ENCODE measurements at places on chromosomes 7 and 10. TPM values are rescaled to one million over a fixed set of nuclear protein-coding genes. Genes with fewer than 3 reads are reported as not detected.

- DNase-seq, result no peak
Measured at GRCh38 chr10:119872610-119872859, at the start of gene MCMBP. Gene MCMBP, minus strand, starts transcription at chr10:119872843. Its CDS starts 259 bp downstream, at chr10:119872584.

DNA sequence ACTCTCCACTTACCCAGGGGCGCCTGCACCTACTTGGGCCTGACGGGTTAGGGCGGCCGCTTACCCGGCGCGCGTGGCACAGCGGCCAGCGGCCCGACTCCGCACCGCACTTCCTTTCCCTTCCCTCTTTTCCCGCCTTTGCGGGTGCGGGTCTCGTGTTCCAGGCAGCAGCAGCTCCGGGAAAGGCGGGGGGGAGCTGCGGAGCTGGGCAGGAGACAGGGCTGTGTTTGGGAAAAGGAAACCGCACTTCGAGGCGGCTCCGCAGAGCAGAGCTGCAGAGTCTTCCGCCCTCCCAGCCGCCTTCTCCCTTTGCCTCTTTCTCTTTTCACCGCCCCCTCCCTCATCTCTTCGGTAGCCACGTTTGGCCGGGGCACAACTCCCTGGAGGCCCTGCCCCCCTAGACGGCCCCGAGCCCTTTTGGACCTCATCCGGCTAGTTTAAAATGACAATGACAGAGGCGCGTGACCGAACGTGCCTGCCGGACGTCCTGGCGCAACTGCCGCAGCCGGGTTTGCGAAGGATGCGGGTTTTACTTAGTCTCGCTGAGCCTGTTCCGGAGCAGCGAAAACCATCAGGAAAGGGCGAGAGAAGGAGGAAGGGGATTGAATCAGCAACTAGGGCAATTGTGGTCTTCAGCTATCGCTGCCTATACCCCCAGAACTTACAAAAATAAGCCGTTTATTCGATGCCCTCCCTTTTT, 7.9 kb upstream of the PAX2 start:
- no peak for DNase-seq

DNA sequence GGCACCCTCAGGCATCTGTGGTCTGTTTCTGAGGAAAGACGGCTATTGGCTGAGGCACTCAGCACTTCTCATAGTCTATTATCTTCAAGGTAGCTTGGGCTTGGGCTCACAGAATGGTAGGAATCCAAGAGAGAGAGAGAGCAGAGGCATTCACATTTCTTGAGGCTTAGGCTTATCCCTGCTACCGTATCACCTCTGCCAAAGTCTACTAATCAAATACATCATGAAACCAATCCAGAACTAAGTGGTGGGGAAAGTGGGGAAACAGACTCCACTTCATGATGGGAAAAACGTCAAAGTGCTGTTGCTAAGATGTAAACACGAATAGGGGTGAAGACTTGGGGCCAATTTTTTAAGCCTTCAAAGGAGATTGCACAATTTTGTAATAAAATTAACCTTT, 271.1 kb upstream of the SEMA3D start:
- no peak for DNase-seq

- no peak for DNase-seq
Measured at GRCh38 chr10:48735836-48736390, 51.2 kb downstream of the WDFY4 start.

DNA sequence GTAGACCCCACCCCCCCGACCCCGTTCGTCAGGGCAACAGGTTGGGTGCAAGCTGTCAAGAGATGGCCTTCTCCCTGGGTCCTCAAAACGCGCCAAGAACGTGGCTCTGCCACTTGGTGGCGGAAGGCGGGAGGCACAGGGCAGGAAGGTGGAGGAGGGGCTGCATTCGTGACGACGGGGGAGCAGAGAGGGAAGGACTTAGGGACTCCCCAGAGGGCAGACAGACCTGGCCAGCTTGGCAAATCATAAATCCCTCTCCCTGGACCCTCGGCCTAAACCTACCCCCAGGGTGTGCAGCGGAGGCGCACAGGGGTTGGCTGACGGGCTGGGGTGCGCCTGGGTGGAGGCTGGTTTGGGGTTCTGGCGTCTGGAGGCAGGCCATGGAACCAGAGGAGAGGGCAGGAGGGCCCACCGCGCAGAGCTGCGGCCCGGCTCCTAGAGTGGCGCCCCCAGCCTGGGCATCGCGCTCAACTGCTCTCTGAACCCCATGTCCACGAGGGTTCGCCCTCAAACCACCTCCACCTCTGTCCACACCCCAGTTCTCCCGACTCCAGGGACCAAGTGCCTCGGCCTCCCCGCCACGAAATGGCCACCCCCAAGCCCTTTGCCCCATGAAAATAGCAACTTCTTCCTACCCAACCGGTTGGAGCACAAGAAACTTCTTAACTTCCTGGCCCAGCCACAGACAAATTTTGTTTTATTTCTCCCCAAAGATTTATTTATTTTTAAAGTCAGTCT, 10.8 kb upstream of the GATA3 start:
- DNase-seq, result no peak

- no peak for DNase-seq
Measured at GRCh38 chr10:122468926-122469781, 7.8 kb downstream of the HTRA1 start.

DNA sequence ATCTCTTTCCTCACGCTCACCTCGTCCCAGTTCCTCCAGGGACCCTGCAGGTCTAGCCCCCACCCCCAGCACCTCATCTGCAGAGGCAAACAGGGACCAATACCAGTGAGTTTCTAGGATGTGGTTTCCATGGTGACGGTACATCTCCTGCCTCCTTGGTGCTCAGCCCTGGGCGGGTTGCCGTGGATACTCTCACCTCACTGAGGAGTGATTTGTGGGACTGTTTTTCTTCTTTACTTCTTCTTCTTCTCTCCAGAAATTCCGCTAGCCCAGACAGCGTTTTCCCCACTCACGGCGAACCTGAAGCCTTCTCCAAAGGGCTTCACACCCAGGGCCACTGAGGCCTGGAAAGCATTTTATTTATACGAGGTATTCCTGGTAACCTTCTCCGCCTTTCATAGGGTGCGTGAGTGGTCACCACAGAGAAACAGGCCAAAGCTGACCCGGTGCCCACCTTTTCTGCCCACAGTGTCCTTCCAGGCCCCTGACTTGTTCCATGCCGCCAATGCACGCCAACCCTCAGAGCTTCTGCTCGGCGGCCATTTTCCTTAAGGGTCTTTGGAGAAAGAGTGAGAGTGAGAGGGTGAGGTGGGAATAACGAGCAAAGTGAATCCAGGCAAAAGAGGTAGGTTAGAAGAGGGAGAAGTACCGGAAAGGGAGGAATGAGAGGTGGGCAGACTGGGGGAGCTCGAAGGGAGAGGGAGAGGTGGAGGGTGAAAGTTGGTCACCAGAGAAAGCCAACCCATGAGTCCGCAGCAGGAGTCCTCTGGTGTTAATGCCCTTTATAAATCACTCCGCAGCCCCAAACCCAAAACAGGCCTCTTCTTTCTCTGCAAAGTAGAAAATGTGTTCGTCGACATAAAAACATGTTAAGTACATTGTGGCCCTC, 15.5 kb downstream of the FAM241B start:
- no peak for DNase-seq

DNA sequence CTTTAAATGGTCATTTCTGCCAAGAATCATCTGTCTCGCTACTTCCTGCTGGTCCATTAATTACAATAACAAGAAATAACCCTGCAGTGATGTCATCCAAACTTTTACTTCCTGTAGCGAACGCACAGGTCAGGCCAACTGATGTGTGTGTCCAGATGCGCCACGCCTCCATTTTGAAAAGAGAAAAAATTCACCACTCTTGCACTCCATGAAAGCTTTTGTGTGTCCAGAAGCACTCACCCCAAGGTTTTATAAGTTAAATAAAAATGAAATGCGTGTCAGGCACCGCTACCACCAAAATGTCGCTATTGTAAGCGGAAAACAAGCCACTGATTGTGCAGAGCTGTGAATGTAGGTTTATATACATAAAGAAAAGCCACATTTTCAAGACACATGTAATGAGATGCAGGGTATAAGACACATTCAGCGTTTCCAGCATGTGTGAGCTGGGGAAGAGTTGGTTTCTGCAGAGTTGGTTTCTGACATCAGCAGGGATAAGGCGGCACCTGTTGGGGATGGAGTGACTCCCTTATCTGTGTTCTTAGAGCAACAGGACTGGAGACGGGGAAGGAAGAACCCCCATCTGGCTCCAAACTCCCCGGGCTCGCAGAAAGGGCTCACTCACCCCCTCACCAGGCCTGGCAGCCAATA, 83.3 kb downstream of the CTBP2 start:
- DNase-seq, result no peak

DNA sequence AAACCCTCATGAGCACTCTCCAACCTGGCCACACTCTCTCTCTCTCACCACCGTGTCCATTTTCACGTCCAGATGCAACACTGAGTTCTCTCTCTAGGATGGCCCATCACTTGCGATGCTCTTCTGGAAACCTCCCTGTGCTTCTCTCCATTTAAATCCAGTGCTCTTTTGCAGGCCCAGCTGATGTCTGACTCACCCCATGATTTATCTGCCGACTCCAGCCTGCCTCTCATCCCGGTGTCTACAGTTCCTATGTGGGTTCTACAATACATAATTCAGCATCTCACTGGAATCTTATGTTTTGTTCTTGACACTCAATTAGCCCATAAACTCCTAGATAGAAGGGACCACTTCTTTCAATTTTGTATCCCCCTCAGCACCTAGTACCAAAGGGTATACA, 5.0 kb downstream of the TPK1 start:
- DNase-seq, result no peak

DNA sequence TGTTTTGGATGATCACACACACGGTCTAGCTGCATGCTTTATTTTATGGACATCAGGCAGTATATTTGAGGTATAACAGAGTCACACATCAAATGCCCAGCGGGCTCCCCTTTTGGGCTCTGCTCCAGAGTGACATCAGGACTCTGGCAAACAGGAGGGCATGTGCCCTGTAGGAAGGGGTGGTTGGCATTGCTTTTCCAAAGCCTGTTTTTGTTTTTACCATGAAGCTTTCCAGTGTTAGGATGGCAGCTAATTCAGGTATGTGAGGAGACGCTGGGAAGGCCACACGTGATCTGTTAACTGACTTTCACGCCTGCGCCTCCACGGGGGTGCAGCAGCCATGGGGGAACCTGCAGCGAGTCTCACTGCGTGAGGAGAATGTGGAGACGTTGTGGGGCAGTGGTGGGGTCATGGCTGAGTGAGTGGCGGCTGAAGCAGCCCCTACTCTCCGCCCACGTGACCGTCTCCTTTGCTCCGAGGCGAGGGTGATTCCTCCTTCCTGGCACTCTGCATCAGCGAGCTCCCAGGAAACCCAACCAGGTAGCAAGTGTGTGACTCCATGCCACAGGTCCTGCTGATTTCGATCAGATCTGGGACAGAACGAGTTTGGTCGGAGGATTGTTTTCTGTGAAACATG, 117.7 kb downstream of the ANKRD61 start:
- DNase-seq, result no peak

DNA sequence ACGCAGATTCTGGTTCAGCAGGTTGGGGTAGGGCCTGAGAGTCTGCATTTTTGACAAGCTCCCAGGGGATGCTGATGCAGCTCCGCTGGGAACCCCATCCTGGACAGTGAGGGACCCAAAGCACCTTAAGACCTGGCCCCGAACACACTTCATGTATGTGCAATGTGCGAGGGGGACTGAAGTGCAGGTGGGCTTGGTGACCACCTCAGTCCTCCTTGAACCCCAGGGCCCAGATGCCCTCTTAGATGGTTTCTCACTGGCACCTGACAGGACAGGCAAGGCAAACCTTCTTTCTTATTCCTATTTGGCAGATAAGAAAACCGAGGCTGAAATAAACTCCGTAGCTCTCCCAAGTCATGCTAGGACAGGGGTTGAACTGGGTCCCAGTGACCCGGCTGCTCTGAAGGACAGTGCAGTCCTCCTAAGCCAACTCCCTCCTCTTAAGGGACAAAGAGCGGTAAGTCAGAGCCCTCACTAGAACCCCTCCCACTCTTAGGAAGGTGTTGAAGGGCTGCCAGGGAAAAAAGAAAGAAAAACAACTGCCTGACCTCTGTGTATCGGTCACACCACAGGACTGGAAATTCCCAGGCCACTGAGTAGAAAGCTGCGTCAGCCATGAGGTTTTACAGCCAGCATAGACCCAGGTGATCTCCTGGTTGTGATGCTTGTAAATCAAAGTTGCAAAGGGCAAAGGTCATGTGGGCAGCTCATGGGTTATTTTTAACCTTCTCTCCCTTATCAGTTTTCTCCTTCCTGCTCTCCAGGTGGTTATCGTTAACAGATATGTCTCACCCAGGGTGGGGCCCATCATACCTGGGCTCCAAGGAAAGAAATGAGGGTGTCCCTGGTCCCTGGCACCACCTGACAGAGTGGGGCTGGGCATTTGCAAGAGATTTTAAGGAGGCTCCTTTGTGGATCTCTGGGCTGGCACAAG, 90.9 kb upstream of the SMNDC1 start:
- no peak for DNase-seq

- DNase-seq, result no peak
Measured at GRCh38 chr10:124748166-124748565, 4.0 kb upstream of the FAM53B start.

- no peak for DNase-seq
Measured at GRCh38 chr7:117082647-117083046, 129.3 kb downstream of the ST7 start.

DNA sequence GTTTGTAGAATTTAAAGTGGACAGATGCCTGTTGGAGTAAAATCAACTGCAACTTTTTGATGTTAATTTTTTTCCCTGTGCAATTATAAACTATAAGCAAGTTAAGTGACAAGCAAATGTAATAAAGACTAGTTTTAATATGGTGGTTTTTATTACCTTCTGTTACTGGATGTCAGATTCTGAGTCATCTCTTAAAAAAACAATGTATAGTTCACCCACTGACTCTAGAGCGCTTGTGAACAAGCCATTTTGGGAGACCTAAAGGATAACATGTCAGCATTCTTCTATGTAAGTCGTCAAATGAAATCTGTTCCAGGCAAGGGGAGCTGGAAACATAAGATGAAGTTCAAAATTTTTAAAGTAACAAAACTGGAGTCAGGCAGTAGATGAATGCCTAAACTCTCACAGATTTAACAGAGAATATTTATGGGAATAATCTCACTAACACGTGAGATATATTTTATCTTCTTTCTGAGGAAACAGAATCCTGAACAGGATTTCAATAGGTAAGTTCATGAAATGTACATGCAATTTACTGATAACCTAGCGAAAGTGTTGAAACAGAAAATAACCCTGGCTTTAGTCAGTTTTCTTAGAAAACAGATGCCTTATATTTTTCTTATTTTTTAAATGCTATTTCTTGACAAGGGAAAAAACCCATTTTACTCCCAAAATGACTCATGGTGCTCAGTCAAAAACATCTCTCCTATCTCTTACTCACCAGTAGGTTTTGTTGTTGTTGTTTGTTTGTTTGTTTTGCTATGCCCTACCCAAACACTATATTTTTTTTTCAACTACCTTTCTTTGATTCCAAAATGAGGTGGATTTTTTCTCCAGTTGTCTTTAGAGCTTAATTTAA, 91.7 kb downstream of the SLC39A12 start:
- no peak for DNase-seq

GRCh38 chr7:137130751-137131158, 212.8 kb downstream of the PTN start:
- DNase-seq, result no peak

GBX1 gene
- not detected for polyA plus RNA-seq

DRGX gene
- not detected for polyA plus RNA-seq

WDR86 gene
- polyA plus RNA-seq, result 1.4 TPM

IGFBP1 gene
- not detected for polyA plus RNA-seq

CYP2C19 gene
- polyA plus RNA-seq, result not detected

GALNT11 gene
- 17.9 TPM for polyA plus RNA-seq

ITIH2 gene
- not detected for polyA plus RNA-seq
